ENCODE measurements at places on chromosomes 12 and 14.

GRCh38 chr12:82144505-82144904 lies 213.7 kb downstream of the CCDC59 start:
- DNase-seq = no peak

- no peak for DNase-seq
These were observed 348.8 kb downstream of the GXYLT1 start for GRCh38 chr12:41795910-41796309.

- no peak for DNase-seq
These were observed 23.8 kb downstream of the RAB35 start for GRCh38 chr12:120092551-120093335.

GRCh38 chr14:93745603-93746273 lies 42.5 kb downstream of the PRIMA1 start:
- no peak for DNase-seq

- no peak for DNase-seq
These were observed 41.5 kb downstream of the RNFT2 start for GRCh38 chr12:116779597-116779996.

DNA sequence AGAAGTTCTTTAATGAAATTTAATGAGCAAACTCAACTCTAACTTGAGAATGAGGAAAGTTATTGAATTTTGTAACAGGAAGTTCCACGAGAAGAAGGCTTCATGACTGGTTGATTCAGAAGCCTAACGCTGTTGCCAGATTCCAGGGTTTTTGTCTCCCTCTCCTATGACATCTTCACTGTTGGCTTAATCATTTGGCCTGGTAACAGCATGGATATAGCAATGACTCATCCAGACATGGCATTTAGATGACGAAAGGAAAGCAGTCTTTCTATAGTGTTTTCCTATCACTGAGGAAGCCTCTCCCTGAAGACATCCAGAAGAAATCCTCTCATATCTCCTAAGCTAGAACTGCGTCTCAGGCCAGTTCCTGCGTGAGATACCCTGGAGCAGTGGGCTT lies 9.4 kb upstream of the KCNA1 start:
- DNase-seq = no peak

GRCh38 chr12:120242971-120243699 lies 22.4 kb downstream of the PXN start:
- no peak for DNase-seq

GRCh38 chr12:24739106-24739779 lies 209.7 kb downstream of the BCAT1 start:
- DNase-seq = no peak

DNA sequence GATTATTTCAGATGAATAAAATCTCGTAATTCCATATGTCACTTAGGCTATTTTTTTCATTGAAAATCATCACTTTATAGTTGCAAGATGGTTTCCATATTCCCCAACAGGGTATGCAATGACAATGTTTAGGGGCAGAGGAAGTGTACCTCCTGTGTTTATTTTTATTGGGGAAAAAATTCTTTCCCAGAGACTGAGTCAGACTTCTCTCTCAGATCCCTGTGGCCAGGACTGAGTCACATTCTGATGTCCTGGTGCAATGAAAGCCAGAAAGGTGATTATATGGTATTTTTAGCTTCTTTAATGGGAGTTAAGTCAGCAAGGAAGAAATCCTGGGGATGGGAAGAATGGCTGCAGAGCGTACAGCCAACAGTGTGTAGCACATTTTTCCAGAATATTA lies 196.9 kb upstream of the ALG10 start:
- no peak for DNase-seq

- DNase-seq = no peak
These were observed 9.8 kb downstream of the NTF3 start for GRCh38 chr12:5441497-5442236.

DNA sequence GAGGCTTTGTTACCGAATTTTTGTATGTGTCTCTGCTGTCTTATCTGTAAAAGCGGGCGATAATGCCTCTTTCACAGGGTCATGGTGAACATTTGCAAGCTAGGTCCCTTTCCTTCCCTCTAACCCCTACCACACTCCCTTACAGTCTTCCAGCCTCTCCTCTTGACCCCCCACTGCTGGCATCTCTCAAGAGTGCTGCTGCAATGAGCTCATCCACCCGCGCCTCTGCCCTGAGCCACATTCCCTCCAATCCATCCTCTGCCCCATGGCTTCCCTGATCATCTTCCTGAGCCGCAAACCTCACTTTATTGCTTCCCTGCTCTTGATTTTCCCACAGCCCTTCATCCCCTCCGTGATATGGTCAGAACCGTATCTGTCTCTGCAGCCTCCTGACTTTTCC lies 343.6 kb downstream of the BCL11B start:
- DNase-seq = no peak

GRCh38 chr14:77186911-77187648 lies 5.5 kb downstream of the TMEM63C start:
- no peak for DNase-seq

DNA sequence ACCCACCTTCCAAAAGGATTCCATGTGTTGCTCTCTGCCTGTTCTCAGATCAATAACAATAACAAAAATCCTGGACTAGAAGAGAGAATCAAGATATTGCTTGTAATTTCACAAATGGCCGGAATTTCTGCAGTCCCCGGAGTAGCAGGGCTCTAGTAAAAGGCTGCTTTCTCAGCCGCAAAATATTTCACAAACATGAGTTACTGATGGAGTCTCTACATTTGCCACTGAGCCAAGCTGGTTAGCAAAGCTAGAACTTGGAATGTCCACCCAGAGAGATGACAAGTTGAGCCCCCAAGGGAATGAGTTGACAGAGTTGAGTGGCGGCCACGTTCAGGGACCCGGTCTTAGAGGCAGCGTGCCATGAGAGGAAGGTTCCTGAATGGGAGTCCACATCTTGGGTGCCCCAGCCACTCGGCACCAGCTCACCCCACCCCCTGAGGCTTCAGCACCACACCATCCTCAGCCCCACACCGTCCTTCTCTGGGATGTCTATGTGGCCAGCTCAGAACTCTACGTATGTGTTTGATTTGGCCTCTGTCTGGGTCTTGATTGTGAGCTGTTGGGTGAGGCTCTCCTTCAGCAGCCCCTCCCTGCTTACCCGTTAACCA lies 15.9 kb downstream of the FBLN5 start:
- DNase-seq = no peak

- DNase-seq = no peak
These were observed 107.5 kb upstream of the CPNE8 start for GRCh38 chr12:39012870-39013269.
